CD8-positive, alpha-beta T cell (primary cell): ENCODE measurements at places on chromosomes 2 and 18.
A peak's percentile ranks its signal among the peaks of the same experiment; 100 is the strongest.

GRCh38 chr2:33184041-33184440 lies 237.3 kb downstream of the LTBP1 start:
- DNase-seq = no peak

GRCh38 chr2:45869165-45869501 lies 217.7 kb downstream of the PRKCE start:
- DNase-seq = no peak

DNA sequence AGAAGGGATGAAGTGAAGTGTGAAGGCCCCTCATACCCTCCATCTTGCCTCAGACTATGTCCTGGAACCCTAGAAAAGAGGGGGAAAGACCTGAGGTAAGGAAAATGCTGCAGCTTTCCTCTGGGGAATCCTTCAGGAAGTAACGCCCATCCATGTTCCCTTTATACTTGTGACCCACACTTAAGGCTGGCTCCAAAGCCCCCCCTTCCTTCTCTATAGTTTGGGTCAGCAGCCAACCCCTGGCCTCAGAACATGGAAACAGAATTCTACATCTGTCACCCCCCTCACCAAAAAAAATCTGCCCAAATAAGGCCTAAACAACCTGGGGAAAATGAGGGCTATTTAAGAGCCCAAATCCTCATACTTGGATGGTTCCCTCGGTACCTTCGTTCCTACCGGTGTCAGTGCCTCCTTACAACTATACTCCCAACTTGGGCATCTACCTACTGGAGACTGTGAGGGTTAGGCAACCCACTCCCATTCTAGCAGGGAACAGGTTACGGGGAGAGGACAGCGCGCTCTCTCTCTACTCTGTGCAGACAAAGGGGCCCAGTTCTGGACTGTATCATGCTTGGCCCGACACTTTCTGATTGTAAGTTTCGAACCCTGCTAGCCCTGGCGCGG lies 689 bp downstream of the OST4 start:
- no peak for DNase-seq

DNA sequence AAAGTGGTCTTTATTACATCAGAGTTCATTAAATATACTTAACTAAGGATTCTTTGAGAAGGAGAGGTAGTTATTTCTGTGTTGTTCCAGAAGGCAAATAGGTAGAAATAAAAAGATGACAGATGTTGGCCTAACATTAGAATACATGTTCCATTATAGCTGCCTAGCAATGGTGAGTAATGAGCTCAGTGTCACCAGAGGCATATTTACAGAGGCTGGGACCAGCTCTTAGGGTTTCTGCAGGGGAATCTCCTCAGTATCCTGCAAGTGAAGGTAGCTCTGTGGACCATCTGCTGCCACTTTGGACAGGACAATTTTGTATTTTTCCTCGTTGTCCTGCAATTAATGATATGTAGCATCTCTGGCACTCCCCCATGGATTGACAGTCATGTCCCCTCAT lies 416.0 kb downstream of the THSD7B start:
- DNase-seq = no peak

DNA sequence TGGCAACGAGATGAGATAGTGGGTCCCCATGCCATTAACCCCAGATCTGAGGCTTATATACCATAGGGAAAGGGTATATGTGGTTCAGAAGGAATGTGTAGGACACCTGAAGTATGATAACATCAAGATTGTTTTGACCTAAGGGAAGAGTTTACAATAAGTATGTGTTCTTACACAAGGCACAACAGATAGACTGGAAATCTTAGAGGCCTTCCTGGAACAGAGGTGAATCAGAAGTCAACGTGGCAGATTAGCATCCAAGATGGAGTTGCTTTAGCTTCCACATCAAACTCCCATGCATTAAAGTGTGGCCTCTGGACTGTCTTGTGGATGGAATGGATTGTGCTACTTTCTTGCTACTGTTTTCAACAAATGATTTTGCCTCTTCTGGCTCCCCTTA lies 116.6 kb upstream of the NT5C1B start:
- DNase-seq = no peak

GRCh38 chr2:172293952-172294351 lies 133.4 kb upstream of the ITGA6 start:
- DNase-seq = no peak

DNA sequence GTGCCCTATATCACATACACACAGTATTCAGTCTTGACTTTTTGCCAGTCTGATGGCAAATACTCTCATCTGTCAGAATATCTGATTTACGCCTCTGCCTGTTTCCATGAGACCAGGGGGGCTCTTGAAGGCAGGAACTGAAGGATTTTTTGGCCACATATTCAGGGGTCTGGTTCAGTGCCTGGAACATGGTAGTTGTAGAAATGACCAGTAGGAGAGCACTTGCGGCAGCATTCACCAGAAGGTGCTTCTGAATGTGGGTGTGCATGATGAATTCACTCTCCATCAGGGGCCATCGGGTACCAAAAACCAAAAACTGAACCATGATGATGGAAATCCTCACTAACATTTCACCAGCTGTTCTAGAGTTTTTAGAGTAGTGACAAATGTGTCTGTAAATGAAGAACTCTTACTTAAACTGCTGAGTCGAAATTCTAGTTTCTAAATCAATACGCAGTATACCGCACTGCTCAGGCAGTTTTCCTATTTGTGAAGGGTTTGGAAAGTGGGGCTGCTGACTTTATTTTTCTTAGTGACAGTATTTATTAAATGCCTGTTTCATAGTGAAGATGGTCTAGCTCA lies 54.6 kb downstream of the MERTK start:
- no peak for DNase-seq

GRCh38 chr2:182779323-182779722 lies 63.3 kb downstream of the DNAJC10 start:
- no peak for DNase-seq

GRCh38 chr2:220175967-220176366 lies 548.5 kb downstream of the SLC4A3 start:
- DNase-seq = no peak

DNA sequence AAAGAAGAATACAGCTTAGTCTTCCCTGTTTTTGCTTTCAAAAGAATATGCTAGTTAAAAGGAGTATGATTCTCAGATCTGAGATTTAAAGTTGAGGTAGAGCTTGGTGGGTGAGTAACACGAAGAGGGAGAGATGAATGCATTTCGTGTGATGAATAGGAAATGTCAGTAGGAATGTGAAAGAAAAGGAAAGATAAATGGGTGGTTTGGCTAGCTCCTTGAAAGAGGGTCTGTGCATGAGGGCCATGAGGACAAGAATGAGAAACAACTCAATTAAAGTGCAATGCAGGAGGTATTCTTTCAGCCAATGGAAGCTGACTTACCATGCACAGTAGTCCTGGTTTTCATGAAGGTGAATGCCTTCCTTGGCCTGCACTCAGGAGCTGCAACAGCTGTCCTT lies 248.2 kb downstream of the HNMT start:
- no peak for DNase-seq

GRCh38 chr2:38737925-38738324 lies 13.2 kb downstream of the SRSF7 start:
- DNase-seq = no peak

DNA sequence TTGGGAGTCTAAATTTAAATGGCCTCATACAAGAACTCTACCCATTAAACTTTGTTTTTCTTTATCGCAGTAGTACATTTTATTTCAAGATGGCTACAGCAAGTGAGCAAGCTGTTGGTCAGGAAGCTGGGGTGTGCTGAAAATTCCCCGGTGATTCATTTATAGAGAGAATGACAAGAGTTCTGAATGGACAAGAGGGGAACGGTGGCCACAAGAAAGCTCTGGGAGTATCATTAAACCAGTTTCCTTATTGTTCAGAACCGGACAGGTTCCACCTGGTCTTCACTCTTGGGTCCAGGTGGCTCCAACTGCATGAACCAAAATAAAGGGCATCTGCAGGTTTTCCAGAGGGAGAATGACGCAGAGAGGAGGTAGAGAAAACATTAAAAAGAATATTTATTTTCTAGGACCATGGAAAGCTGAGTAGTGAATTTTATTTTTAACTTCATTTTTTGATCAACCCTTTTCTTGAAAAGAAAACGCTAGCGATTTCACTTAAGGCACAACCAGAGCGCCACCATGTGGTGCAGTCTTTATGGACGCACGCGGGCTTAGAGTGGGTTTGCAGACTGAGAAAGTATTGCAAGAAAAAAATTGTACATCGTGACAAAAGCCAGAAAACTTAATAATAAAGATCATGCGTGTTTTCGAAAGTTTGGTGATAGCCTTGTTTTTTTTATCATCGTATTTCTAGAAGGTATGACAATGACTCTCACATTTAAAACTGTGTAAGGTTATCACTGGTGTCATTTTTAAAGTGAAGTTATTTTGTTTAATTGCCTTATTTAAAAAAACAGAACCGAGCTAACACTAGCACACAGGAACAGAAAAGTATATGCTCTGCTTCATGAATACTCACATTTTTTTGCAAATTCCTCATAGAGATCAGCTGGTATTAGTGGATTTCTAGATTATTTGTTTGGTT lies 97.9 kb upstream of the NOL4 start:
- no peak for DNase-seq

DNA sequence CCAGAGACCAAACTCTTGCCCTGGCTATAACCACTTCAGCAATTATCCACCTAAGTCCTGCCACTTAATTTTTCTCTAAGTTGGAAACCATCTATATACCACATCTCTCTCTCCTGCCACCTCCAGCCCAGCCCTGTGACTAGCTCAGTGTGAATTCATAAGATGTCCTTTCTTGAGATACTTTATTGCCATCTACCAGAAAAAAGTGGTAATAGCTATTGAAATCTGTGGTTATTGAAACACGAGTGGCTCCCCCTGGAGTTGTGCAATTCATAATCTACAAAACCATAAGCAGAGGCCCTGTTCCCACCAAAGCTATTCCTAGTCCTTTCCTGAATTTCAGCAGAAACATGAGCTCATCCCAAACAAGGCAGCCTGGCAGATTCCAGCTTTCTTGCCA lies 324.0 kb downstream of the TXNL1 start:
- no peak for DNase-seq

- DNase-seq = no peak
Observed at GRCh38 chr2:1045109-1045508, 94.5 kb downstream of the SNTG2 start.

- no peak for DNase-seq
Observed at GRCh38 chr18:72201032-72201431, 343.1 kb downstream of the CBLN2 start.

DNA sequence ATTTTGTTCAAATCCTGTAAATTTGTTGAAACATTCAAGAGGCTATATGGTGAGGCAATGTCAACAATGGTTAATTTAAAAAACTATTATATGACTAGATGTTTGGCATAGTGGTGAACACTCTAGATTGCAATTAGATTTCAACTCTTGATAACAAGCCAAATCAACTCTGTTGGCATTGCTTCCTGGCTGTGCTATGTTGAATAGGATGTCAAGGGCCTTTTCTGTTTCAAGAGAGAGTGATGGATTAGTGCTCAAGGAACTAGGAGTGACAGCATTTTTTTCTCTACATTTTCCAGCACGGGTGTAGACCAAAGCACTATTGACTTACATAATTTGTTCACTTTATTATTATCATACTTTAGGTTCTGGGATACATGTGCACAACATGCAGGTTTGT lies 172.4 kb upstream of the KCNH7 start:
- no peak for DNase-seq

DNA sequence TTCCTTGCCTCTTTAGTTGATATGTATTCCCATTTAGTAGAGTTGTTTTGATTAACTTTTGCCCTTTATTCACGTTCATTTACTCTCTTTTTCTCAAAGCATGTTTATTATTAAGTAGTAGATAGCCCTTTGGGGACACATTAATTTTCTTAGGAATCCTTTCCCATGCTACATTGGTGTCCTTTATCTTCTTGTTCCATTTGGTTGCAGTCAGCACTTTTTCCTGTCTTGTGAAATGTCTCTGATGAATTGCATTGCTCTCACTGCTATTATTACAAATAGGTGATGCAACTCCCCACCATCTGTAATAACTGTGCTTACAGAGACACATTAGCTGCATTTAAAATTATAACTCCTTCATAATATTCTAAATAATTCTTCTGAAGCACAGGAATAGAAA lies 428.5 kb upstream of the CNTNAP5 start:
- no peak for DNase-seq

- DNase-seq = no peak
Observed at GRCh38 chr2:96867756-96868554, 1.9 kb downstream of the SEMA4C start.

- DNase-seq = no peak
Observed at GRCh38 chr2:13572466-13572865, 855.7 kb downstream of the TRIB2 start.

- no peak for DNase-seq
Observed at GRCh38 chr2:240637901-240638345, 12.6 kb downstream of the GPR35 start.

DNA sequence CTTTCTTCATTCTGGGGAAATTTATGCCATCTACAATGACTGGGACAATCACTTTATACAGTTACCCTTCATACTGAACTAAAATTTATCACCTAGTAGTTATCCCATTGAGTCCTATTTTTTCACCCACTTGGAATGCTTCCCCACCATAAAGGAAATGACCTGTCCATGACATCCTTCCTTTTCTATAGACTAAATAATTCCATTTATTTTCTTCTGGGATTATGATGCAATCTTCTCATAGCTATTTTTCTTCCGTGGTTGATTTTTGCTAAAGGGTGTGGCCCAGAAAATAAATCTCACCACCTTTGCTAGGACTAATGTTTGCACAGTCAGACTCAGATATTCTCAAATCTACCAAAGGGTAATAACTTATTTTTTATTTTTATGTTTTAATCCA lies 186.1 kb upstream of the NRXN1 start:
- DNase-seq = no peak

DNA sequence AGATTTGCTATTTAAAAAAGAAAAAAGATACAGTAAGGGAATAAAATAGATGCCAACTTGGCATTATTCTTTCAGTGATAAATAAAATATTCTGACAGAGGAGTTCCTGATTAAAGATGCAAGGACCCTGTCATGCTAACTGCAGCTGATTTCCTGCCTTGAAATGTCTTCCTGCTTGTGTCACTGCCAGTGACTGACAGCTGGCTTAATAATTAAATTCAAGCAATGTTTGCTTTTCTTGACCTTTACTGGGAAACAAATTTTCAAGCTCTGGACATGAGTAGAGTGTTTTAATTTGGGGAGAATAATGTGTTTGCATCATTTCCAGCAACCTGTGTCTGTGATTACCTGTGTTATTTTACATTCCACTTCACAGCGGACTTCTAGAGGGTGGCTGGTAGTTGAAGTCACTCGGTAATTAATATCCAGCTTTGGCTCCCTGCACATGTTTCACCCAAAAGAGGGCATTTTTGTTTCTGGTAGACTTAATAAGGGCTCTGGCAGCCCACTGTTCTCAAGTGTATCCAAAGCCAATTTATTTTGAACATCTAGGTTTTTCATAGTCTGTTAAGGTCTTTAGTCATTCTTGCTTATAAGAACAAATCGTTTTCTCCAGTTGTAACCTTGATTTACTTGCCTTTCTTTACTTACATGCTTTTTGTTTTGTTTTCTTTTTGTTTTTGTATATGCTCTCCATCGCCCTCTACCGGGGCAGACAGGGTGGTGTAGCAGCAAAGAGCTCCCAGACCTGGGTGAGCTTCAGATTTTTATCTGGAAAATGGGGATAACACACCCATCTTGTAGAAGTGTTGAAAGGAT lies 48.5 kb upstream of the PROKR1 start:
- DNase-seq = peak; percentile 69
